ENCODE measurements at places on chromosomes 3 and 15. TPM values are rescaled to one million over a fixed set of nuclear protein-coding genes. Genes with fewer than 3 reads are reported as not detected.

- no peak overlapping the region for H3K27ac ChIP-seq
- no peak overlapping the region for H3K4me3 ChIP-seq
- no peaks in the 10 kb centered on the region for H3K4me1 ChIP-seq
Measured at GRCh38 chr3:108486941-108487340, 23.5 kb downstream of the MYH15 start.

Gene PIGB
- 15.5 TPM for total RNA-seq

DNA sequence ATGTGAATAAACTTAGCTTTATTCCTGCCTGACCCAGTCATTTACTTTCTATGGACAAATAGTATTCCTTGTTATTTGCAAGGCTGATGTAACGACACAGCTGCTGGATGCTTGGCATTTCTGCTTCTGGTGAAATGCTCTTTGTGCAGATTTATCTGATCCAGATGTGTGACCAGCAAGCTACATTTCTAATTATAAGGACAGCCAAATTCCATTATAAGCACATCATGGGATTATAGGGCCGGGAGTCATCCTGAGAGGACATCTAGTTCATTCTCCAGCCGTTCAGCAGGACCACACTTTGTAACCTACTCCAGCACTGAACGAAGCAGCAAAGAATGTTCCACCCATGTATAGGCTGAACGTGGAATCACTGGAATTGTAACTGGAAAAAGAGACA, 42.9 kb downstream of the FNDC3B start:
- peak overlapping the region; percentile 16 for H3K27ac ChIP-seq
- no peaks in the 10 kb centered on the region for H3K27me3 ChIP-seq
- no peak overlapping the region for H3K4me3 ChIP-seq

DNA sequence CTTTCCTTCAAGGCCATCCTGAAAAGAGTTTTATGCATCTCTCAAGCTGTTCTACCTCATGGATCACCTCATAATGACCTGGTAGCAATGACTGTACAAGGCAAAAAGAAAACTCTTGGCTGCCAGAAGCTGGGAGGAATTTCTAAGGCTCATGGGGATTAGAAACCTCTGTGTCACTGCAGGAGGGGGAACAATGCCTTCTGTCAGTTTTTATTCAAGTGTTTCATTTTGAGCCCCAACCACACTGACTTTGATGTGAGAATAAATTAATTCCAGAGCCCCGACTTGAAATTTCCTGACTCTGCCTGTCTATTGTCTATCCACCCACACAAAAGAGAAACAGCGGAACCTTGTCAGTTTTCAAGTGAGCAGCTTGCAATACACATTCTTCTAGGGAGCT, 58.7 kb upstream of the MRPL3 start:
- H3K36me3 ChIP-seq = no peaks in the 10 kb centered on the region
- H3K4me1 ChIP-seq = no peaks in the 10 kb centered on the region
- no peaks in the 10 kb centered on the region for H3K27me3 ChIP-seq
- H3K4me3 ChIP-seq = no peak overlapping the region

Gene ARPP21
- not detected for total RNA-seq

- H3K27ac ChIP-seq = no peak overlapping the region
- no peaks in the 10 kb centered on the region for H3K36me3 ChIP-seq
- no peak for DNase-seq
- no peaks in the 10 kb centered on the region for H3K27me3 ChIP-seq
- no peak overlapping the region for H3K4me3 ChIP-seq
Measured at GRCh38 chr3:139222100-139222657, 121.6 kb upstream of the MRPS22 start.

Gene HTR3C
- not detected for total RNA-seq

Data from Caco-2 (cell line).